Renal cortex interstitium (tissue), 15 donors: ENCODE measurements at places on chromosomes 4 and X. TPM values are rescaled to one million over a fixed set of nuclear protein-coding genes. Genes with fewer than 3 reads are reported as not detected.

The ZXDA gene
- polyA plus RNA-seq = 5.1 TPM

The TCEAL7 gene
- 37.8 TPM for polyA plus RNA-seq

The IRS4 gene
- 1.7 TPM for polyA plus RNA-seq

The ELK1 gene
- 26.6 TPM for polyA plus RNA-seq

The PHF8 gene
- 30.5 TPM for polyA plus RNA-seq

The SHROOM4 gene
- 17.4 TPM for polyA plus RNA-seq
